ENCODE measurements at places on chromosomes 1 and 21. TPM values are rescaled to one million over a fixed set of nuclear protein-coding genes. Genes with fewer than 3 reads are reported as not detected.

The GSTM3 gene
- total RNA-seq, result 154 TPM

- no peak for DNase-seq
Measured at GRCh38 chr1:15088281-15088971, 65.1 kb upstream of the TMEM51 start.

DNA sequence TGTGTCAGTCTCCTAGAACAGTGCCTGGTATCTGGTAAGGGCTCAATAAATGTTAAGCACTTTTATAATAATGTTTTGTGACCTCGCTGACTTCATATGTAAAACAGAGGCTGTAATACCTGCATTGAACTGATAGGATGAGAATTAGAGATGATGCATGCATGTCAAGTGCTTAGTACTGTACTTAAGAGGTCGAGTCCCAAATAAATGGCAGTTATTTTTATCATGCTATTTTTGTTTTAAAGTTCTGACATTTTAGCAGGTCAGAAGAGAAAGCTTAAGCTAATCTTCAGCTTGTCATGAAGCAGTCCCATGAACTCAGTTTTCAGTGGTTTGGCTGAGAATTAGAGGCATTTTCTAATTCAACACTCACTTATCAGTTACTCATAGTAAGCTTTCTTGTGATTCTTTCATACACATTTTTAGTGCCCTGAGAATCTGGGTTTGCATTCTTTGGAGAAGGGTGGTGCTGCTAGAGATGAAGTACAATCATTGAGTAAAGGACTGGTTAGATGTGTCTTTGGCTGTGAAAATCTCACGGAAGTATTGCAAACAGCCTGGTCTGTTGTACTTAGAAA, 75.7 kb upstream of the RAVER2 start:
- DNase-seq, result no peak

The ITGB3BP gene
- total RNA-seq, result 32.2 TPM
